ENCODE measurements at places on chromosomes 2 and 18.

DNA sequence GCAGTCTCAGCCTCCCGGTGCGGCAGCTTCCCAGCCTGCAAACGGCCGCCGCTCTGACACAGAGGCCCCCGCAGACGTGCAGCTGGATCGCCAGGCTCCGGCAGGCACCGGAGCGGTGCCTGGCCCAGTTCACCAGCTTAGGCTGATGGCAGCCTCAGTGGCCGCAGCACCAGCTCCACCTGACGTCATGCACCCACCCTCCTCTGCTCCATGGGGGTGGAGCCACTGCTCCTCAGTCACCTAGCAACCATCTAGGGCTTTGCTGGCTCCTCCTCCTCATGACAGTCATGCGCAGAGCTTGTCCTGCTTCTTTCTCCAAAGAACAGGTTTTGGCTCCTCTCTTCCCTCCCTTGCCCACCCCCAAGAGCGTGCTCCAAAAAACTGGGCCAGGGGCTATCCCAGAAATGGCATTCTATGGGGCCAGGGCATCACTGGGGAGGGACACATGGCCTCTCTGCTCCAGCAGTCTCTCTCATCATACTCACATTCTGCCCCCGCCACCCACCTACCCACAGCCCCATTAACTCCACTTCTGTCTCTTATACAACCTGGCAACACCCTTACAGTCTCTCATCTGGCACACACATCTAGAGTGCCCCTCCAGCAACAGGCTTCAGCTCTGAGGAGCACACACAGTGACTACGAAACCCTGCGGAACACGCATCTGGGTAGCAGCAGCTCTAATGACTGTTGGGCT, 5.5 kb downstream of the DCTN1 start:
- peak; percentile 75 for DNase-seq

GRCh38 chr18:45012286-45012685, 331.6 kb downstream of the SETBP1 start:
- no peak for DNase-seq

GRCh38 chr2:586641-587076, 90.5 kb downstream of the TMEM18 start:
- no peak for DNase-seq

GRCh38 chr2:12201369-12201768, 454.9 kb downstream of the LPIN1 start:
- DNase-seq: no peak

DNA sequence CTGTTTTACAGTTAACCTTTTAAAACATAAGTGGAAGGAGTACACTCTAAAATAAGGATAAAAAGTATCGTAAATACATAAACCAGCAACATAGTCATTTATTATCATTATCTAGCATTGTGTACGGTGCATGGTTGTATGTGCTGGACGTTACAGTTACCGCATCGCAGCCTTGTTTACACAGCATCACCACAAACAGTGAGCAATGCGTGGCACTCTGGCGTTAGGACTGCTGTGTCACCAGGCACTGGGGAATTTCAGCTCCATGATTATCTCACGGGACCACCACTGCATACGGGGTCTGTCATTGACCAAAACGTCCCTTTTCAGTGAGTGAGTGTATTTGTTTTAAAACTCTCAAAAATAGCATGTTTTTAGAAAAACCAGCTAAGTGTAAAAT, 103.0 kb upstream of the SNTG2 start:
- no peak for DNase-seq

- DNase-seq: peak; percentile 58
These were observed 66.7 kb upstream of the DNAJC10 start for GRCh38 chr2:182649316-182649715.

DNA sequence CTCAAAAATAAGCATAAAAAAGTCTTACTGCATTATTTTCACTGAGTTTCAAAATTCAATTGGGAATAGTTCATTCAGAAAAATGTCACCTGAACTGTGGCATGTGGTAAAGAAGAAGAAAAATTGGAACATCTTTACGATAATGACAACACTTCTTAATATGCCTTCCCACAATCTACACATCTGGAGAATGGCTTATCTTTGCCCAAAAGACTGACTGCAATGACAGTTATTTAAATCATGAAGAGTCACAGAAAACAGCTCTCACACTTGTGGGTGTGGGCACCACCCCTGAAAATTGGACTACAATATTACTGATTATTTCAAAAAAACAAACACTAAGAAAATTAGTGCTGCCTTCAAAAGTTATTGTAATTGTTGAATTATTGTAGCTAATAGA, 152.3 kb downstream of the USP34 start:
- no peak for DNase-seq

DNA sequence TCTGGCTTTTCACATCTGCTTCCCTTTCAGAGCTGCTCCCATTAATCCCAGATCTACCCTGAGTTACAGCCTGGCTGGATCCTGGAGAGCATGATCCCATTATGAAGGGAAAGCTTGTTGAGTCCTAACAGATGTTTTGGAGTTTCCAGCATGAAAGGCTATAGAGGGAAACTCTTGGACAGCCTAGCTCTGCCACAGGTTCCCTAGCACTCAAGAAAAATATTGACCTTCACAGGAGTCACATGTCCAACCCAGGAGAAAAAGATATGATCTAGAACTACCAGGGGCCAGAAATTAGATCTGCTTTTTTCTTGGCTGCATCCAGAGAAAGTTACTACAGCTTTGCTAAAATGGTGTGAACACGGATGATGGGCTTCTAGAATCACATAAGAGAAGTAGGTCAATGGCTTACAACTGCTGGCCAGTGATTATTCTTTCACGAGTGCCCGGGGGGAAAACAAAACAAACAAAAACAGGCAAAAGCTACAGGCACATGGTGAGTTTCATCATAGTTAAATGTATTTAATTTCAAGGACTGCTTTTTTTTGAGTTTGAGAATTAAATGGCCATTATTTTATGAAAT, 15.9 kb downstream of the CCDC93 start:
- no peak for DNase-seq

GRCh38 chr2:69559442-69560146, 83.9 kb downstream of the AAK1 start:
- DNase-seq: peak; percentile 83

- DNase-seq: no peak
These were observed 10.1 kb downstream of the ZEB2 start for GRCh38 chr2:144509879-144510221.

- DNase-seq: no peak
These were observed 77.8 kb upstream of the TMEM87B start for GRCh38 chr2:111977240-111977639.
